ENCODE measurements at places on chromosomes 6 and 20.
A peak's percentile ranks its signal among the peaks of the same experiment; 100 is the strongest.

DNA sequence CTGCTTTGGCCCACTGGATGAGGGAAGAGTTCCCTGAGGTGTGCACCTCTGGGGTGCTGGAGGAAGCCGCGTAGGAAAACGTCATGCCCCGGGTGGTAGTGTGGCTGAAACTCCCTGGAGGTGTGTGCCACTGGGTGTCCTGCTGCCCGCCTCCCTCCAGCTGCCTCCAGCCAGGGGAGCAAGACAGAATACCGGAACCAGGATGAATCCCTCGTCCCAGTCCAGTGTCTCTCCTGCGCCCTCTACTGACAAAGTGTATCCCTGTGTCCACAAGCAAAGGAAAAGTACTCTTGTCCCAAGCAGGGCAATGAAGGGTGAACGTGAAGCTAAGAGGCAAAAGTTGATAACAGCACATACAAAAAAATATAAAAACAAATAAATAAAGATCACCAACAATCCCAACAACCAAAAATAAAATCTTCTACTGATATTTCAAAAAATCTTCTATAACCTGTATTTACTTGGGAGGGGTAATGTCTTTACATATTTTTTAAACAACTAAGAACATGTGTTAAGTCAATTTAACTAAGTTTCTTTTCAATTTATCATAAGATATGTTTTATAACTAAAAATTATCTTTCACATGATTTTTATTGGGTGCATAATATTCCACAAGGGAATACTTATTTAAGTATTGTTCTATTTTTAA is 437.6 kb downstream of the MAFB start:
- no peak for DNase-seq

GRCh38 chr20:16178546-16179135 is 394.6 kb downstream of the KIF16B start:
- DNase-seq = no peak

DNA sequence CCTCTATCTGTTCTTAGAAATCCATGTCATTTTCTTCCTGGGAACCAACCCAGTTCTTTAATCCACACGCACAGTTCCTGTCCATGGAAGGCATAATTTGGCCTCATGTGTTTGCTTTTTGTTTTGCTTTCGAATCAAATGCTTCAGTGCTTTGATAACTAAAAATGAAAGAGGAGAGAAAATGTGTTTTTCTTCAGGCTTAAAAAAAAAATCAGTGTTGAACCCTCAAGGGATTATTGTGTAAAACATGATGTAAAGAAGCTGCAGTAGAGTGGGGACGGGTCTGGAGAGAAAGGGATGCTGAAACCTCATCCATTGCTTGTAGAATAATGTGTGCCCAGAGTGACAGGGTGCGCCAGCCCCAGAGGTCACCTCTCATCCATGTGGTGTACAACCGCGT is 197.5 kb upstream of the JARID2 start:
- DNase-seq = no peak

GRCh38 chr20:52312132-52312729 is 120.7 kb upstream of the ZFP64 start:
- peak; percentile 18 for DNase-seq

DNA sequence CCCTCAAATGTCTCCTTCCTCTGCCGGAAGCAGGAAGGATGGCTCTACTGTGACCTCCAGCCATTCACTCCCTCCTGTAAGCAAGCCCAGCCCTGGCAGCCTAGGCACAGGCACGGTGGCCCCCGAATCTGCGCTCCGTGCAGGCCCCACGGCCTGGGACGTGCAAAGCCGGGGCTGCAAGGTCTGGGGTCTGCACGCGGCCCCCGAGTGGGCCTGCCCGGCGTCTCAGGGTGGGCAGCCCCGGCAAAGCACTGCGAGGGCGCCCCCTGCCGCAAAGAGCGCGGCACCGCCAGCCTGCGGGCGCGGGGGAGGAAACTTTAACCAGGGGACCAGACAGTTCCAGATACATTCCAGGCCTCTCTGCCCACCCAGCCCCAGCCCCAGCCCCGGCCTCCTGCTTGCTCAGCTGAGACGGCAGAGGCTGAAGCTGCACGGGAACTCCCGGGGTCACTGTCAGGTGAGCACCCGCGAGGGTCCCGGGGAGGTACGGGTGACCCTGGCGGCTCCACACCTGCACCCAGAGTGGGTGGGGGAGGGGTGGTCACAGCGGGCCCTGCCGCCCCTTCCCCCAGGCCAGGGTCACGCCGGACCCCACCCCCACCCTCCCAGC is 98.8 kb downstream of the ASXL1 start:
- DNase-seq = no peak

DNA sequence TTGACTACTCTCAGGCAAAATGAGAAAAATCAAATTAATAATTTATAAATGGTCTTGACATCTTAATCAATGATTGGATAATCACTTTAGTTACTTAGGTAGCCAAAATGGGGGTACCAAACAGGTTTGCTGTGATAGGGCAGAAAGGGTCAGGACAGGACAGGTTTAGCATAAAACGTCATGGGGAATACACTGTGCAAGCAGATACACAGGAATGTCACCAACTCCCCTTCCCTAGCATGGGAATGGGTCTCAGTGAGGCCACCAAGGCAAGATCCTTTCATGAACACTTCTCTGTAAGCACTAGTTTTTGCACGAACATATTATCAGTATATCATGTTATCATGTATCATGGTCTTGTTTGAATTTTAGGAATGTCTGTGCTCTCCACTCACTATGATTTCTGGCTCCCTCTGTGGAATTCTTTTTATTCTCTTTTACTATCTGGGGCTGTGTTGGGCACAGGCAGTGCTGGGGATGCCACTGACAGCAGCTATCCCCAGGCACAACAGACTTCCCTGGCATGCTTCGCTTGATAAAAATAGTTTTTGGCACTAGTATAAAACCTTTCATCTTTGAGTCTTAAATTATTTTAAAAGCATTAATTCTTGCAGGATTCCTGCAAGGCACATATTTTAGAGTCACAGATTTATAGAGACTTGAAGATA is 18.3 kb downstream of the PTCHD4 start:
- no peak for DNase-seq

DNA sequence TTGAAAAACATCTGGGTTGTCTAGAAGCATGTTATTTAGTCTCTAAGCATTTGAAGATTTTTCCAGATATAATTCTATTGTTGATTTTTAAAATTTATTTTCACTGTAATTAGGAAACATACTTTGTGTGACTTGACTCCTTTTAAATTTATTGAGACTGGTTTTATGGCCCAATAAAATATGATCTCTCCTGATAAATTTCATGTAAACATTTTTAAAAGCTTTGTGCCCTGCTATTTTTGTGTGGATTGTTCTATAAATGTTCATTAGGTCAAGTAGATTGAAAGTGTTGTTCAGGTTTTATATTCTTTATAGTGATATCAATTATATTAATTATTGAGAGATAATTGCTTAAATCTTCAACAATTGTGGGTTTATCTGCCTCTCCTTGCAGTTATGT is 105.4 kb downstream of the RFX6 start:
- no peak for DNase-seq

DNA sequence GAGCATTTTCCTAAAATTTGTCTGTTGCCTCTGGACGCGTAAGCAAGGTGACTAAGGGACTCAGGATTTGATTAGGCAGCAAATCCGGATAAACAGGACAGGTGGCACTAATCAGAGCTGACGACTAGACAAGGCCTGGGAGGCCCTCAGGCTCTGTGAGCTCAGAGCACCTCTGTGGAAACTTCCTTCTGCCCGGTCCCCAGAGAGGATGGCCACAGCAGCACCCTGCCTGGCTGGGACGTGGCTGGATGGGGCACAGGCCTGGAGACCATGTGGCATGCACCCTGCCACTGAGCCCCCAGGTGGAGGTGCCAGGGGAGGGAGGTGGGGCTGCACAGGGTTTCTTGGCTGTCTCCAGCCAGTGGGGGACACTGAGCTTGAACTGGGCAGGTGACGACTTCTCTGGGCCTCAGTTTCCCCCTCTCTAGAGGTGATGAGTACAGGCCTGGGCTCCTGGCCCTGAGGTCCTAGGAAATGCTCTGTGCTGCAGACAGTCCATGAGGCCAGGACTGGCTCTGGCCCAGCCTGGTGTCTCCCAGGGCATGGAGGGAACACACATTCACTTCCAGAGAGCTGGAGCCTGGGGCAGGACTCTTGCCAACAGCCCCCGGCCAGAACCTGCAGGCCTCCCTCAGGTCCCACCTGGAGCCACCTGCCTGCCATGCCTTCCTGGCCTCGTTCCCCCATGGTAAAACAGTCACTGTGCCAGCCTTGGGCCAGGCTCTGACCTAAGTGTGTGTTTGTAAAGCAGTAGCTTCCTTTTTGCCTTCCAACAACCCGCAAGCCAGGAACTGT is 39.6 kb upstream of the STX16 start:
- no peak for DNase-seq

DNA sequence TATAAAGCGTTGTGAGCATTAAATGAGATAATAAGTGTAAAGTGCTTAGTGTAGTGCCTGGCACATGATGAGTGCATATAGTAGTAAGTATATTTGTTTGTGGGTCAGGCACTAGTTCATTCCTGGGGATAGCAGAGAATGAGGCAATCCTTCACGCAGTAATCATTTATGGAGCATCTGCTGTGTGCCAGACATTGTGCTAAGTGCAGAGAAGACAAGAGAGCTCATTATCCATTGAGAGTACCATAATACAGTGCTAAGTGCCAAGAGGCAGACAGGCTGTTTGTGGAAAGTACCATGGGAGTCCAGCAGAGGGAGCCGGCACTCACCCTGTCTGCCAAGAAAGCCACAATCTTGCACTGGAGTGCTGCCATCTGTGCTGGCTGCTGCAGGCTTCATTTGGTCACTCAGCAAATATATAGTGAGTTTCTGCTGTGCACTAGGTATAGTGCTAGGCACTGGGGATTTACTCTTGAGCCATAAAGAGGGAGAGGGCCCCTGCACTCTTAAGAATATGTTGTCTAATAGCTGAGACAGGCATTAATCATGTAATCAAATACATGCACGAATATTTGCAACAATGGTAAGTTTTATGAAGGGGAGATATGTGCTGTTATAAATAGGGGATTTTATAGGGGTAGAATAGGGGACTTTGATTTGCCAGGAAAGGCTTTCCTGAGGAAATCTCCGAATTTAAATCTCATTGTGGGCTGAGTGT is 12.9 kb upstream of the MROH8 start:
- DNase-seq = peak; percentile 96

DNA sequence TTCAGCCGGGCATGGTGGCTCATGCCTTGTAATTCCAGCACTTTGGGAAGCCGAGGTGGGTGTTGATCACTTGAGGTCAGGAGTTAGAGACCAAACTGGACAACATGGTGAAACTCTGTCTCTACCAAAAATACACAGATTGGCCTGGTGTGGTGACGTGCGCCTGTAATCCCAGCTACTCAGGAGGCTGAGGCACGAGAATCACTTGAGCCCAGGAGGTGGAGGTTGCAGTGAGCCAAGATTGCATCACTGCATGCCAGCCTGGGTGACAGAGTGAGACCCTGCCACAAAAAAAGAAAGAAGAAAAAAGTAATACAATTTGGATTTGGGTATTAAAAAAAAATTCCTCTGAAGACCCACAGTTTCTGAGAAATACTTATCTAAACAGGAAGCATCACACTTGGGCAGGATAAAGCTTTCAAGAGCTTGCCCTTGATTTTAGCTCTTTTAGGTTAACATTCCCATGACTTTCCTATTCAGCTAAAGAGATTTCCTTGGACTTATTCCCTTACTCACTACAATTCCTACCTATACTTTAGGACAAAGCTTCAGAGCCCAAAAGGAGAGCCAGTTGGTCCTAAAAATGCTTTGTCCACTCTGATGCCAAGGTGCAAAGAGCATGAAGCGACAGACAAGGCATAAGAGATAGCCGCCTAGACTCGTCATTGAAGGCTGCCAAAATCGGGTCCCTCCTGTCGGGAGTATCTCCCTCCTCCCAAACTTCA is 1.9 kb downstream of the ELOVL2 start:
- no peak for DNase-seq

GRCh38 chr6:17354700-17355403 is 38.5 kb upstream of the CAP2 start:
- DNase-seq = no peak

- DNase-seq = no peak
Measured at GRCh38 chr6:167349631-167350274, 24.9 kb downstream of the TTLL2 start.

Data from putamen (tissue), 1 donor.